ENCODE measurements at places on chromosomes 5 and 9.

DNA sequence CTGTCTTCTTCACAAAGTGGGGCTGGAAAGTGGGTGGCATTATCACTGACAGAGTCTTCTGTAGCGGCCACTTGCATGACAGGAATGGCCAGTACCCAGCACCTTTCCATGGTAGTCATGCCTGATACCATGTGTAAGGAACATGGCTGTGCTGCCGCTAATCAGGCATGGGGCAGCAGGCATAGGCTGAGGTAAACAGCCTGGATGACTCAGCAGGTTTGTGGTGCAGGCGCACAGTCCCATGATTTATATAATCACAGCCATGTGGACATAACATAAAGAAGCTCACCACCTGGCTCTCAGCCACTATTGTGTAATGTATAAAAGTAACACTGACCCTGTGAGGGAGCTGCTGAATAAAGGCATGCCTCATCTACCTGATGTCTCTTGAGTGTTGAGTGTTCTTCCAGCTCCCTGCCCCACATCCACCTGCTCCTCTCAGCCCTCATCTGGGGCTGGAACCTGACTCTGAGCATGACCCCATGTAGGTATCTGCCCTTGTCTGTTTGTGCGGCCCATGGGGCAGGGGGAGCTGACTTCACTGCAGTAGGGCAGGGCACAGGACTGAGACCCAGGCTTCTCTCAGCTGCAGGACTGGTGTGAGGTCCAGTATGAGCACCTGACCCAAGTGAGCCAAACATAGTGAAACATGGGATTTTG is 13.2 kb upstream of the ICE1 start:
- no peak for DNase-seq

DNA sequence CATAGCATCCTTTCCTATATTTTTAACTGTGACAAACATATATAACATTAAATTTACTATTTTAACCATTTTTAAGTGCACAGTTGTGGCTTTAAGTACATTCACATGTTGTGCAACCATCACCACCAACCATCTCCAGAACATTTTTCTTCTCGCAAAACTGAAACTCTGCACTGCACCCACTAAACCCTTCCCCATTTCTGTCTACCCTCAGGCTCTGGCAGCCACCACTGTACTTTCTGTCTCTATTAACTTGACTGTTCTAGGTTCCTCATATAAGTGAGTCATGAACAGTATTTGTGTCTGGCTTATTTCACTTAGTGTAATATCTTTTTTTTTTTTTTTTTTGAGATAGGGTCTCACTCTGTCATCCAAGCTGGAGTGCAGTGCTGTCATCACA is 25.5 kb downstream of the KCNMB1 start:
- no peak for DNase-seq

GRCh38 chr5:109506556-109506955 is 96.8 kb upstream of the PJA2 start:
- DNase-seq, result no peak

DNA sequence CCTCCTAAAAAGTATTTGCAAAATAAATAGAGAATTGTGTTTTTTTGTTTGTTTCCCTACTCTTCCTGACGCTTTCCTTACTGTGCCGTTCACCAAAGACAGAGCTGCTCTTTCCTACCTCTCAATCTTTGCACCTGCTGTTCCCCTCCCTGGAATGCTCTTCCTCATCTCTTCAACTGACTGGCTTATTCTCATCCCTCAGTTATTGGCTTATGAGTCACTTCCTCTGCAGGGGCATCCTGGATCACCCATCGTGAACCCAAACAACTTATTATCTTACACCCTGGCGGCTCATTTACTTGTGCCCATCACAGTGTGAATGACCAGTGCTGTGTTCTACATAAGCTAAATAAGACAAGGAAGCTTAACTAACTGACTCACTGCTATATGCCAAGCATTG is 36.1 kb upstream of the CCNG1 start:
- no peak for DNase-seq

- DNase-seq, result no peak
Observed at GRCh38 chr9:134185536-134186011, 21.2 kb upstream of the RNU6ATAC start.
